ENCODE measurements at places on chromosomes 3 and 15.
A peak's percentile ranks its signal among the peaks of the same experiment; 100 is the strongest.

- DNase-seq, result no peak
These were observed 5.2 kb downstream of the PARP3 start for GRCh38 chr3:51947215-51947900.

- no peak for DNase-seq
These were observed 70.1 kb downstream of the CGNL1 start for GRCh38 chr15:57446393-57446792.

DNA sequence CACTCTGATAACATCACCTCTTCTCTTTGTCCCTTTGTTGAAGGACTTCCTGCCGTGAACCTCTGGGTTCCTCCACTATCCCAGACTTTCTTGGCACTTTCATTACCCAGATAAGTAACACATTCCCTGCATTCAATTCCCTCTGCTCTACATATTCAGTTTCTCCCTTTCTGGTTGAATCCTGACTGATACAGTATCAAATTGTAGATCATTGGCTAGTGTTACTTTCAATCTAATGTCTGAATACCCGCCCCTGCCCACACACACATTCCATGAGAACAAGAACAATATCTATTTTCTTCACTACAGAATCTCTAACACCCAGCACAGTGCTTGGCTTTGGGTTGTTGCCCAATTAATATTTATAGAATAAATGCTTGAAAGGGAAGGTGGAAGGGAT is 163.5 kb downstream of the ABHD5 start:
- no peak for DNase-seq

GRCh38 chr3:43531835-43532234 is 90.0 kb downstream of the ANO10 start:
- no peak for DNase-seq

DNA sequence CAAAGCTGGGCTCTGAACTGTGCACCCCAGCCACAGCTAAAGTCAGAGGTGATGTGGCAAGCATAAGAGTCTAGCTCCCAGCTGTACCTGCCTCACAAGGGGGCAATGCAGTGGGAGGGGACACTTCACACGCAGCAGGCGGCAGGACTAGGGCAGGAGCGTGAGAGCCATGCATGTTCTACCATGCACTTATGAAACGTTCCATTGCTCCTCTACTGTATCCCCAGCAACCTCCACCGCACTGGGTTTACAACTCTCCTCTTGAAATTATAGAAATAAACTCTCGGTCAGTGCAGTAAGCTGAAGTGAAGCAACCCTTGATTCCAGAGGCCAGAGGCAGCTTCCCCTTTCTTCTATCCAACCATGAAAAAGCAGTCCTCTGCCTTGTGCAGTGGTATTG is 298.6 kb upstream of the STT3B start:
- DNase-seq, result no peak

GRCh38 chr3:62859203-62859791 is 15.9 kb downstream of the CADPS start:
- no peak for DNase-seq

GRCh38 chr3:77236118-77236517 is 196.2 kb downstream of the ROBO2 start:
- DNase-seq, result no peak

GRCh38 chr15:90064911-90065681 is 37.2 kb downstream of the IDH2 start:
- peak; percentile 89 for DNase-seq

DNA sequence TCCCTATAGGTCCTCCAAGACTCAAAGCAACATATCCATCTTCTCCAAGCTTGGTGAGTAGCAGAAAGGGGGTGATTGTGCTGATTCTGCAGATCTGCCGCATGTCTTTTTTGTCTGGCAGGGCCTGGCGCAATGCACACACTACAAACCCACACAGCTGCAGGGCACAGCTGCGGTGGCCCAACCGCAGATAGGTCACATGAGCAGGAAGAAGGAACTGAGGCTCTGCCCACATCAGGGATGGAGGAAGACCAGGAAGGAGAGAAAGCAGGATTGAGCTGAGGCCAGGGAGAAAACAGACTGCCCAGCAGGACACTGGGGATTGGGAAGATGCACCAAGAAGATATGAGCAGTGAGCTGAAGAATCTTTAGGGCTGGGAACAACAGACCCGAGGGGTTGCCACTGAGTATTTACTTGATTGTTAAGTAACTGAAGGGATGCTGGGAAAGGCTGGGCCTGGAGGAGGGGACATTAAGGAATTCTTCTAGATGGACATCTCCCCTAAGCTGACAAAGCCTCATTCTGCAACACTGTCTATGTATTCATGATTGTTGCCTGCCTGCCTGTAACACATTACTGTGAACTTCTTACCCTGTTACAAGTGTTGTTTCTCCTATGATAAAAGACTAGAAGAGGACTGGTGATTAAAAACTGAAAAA is 126.7 kb downstream of the MYLK start:
- DNase-seq, result peak; percentile 54

- DNase-seq, result no peak
These were observed 2.3 kb upstream of the SLC2A2 start for GRCh38 chr3:171028779-171029232.

GRCh38 chr3:43316783-43317460 is 30.6 kb downstream of the SNRK start:
- no peak for DNase-seq

DNA sequence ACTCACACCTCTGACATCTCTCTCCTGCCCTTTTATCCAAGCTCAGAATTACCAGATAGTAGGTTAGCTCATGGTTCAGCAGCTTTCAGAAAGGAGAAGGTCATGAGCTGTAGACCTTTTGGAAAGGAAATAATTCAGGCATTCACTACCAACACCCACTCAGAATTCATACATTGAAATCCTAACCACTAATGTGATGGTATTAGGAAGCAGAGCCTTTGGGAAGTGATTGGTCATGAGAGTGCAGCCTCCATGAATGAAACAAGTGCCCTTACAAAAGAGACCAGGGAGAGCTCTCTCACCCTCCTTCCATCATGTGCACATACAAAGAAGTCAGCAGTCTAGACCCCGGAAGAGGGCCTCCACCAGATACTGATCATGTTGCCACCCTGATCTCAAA is 315.8 kb upstream of the CCDC54 start:
- DNase-seq, result no peak

GRCh38 chr15:43190178-43190577 is 5.0 kb downstream of the CCNDBP1 start:
- peak; percentile 89 for DNase-seq

DNA sequence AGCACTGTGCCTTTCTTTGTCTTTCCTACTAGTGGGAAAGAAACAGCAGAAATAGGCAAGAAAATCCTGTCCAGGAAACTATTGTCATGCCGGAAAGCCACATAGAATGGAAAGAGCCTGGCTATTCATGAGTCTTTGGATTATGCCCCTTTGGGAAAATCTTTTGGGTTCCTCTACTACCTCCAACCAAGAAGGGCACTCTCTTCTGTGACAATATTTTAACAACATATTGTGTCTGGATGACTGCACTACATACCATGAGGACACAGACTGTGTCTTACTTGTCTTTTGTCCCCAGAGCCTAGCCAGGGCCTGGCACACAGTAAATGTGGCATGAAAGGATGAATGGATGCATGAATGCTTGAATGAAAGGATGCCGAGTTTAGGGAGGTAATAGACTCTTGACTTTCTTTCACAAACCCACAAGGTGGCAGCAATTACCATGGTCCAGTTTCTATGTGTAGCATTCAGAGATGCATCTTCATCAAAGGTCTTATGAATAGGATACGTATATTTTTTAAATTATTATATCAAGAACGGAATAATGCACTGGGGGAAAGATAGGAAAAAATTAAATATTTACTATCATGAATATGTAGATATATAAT is 30.3 kb downstream of the ARL14 start:
- no peak for DNase-seq

DNA sequence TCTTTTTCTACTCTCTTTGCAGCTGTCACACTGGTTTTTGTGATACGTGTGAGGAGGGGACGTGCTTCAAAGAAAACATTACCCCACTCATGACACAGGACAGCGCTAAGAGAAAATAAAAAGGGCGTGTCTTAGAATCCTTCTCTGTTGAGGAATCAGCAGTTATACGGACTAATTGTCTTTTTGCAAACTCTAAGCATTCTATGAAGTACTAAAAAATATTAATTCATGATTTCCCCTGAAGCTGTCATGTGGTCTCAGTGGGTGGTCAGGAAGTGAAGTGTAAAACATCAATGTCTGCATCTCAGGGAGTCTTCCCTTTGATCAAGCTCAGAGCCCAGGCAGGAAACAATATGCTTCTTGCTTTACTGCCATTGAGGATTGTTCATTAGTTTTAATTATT is 117.5 kb upstream of the CRBN start:
- DNase-seq, result no peak

DNA sequence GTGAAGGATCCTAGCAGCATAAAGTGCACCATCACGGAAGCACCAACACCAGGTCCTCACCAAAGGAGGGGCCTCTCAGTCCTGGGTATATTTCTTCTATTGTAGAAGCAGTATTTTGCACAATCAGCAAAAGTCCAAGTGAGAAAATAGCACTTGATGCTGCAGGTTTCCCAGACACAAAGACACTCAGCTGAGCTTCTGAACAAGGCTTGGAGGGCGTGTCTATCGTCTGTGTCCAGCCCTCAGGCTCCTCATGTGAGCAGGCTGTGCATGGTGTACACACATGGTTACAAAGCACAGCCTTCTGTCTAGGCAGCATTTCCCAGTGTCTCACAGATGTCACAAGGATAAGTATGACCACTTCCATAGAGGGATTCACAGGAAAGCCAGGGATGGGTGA is 98.3 kb upstream of the SPATA12 start:
- DNase-seq, result no peak

Data from heart left ventricle (tissue), 16 donors.